ENCODE measurements at places on chromosomes 1 and 21. TPM values are rescaled to one million over a fixed set of nuclear protein-coding genes. Genes with fewer than 3 reads are reported as not detected.
A peak's percentile ranks its signal among the peaks of the same experiment; 100 is the strongest.

KRTAP10-9 gene
- not detected for polyA plus RNA-seq

DNA sequence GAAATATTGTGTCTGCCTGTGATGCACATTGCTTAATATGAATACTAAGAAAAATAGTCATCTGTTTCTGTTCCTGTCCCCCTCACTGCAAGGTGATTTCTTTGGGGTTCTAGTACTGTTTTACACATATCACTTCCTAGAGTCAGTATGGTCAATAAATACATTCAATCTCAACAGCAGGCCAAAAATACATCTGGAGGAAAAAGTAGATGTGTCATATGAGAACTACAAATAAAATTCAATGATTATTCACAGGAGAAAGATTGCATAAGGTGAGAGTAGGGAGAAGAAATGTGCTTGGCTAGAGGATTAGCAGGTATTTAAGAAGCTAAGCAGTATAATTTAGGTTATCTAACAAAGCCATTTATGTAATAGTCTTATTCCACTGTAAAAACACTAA lies 45.3 kb upstream of the SAMSN1 start:
- DNase-seq = no peak

- no peak for DNase-seq
These were observed 349.1 kb upstream of the FMN2 start for GRCh38 chr1:239742416-239743109.

GRCh38 chr1:158045639-158046038 lies 52.2 kb downstream of the KIRREL1 start:
- no peak for DNase-seq

DNA sequence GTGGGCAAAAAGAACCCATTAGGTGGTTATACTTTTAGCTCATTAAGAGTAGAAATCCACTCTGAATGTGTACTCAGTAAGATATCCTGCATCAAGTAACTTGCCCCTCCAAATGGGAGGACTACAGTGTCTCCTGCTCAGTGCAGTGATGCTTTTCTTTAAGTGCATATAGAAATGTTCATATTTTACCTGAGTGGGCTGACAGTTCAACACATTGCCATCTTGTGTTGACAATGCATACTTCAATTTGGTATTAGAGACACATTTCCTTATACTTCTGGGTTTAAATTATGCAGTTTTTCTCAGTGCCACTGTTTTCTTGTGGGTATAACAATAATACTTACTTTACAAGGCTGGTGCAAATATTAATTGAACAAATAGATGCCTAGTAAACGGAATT lies 318.6 kb upstream of the TMPRSS15 start:
- no peak for DNase-seq

DNA sequence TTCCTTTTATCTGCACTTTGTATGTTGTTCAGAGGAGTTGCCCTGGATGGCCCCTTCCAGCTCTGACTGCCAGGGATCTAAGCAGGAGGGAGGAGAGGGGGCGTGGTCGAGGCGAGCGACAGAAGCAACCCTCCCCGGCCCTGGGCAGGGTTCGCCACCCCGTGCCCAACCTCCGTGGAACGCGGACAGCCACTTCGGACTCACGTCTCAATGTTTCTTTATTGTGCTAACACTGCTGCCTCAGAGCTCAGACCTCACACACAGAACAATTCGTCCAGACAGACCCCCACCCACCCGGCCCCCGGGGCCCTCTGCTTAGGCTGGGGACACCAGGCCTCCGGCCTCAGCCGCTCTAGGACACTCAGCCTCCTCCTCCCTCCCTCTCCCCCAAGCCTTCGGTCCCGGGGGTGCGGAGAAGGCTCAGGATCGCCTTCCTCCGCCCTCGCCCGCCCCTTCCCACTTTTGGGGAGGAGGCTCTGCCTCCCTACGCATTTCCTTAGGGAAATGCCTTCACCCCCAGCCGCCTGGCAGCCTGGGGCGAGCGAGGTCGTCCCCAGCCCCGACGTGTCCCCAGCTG lies 8.3 kb downstream of the VSIG8 start:
- peak; percentile 88 for DNase-seq

- DNase-seq = peak; percentile 32
These were observed 21.8 kb upstream of the C2CD2 start for GRCh38 chr21:41975391-41976272.

GRCh38 chr1:218480588-218481099 lies 135.5 kb downstream of the TGFB2 start:
- DNase-seq = no peak

DNA sequence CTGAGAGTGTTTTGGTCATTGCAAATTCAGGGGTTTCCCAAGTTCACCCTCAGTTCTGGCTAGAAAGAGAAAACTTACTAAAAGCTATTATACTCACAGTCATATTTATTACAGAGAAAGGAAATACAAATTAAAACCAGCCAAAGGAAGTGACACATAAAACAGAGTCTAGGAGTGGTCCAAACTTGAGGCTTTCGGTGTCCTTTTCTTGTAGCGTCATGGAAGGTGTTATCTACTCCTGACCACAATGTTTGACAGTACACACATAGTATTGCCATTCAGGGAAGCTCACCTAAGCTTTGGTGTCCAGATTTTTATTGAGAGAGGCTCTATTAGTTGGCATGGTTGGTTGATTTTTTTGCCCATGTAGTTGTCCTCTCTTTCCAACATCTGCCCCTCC lies 59.0 kb downstream of the SLC35A3 start:
- DNase-seq = no peak
